ENCODE measurements at places on chromosomes 2 and 18.
A peak's percentile ranks its signal among the peaks of the same experiment; 100 is the strongest.

DNA sequence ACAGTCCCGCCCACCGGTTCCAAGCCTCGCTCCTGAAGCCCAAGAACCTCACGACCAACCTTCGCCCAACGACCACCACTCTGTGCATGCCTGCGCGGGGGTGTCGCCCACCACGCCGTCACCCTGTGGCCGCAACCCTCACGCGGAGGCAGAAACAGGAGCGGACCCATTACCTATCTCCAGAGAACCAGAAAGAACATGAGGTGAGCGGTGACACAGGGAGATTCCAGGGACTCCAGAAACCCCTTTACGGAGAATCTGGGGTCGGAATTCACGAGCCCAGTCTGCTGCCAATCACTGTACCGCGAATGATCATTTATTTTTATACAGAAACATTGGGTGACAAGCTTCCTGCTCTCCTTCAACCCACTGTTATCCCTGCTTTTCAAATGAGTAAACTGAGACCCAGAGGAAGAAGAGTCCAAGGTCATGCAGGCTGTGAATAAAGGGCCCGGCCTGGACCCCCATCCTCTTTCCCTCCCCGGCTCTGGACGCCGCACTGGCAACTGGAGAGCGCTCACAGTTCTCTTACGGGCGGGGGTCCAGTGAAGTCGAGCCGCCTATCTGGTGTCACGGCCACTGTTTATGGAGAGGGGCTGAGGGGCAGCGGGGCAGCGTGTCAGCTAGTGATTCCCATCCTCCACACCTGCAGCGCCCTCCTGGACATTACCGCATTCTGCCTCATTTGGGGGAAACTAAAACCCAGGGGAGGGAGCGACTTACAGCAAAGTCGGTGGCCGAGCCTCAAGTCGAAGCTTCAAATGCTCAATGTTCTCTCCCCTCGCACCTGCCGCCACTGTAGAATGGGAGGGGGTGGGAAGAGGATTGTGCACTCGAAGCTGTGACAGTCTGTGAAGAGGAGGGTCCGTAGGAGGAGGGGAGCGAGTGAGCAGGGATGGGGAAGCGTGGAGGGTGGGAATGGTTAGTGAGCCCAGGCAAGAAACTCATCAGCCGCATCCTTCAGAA is 723 bp upstream of the SLC30A3 start:
- no peak for DNase-seq

- DNase-seq, result no peak
These were observed 69.5 kb downstream of the ARL4C start for GRCh38 chr2:234427081-234428061.

GRCh38 chr18:79883461-79884293 is 67.8 kb downstream of the SLC66A2 start:
- DNase-seq, result no peak

DNA sequence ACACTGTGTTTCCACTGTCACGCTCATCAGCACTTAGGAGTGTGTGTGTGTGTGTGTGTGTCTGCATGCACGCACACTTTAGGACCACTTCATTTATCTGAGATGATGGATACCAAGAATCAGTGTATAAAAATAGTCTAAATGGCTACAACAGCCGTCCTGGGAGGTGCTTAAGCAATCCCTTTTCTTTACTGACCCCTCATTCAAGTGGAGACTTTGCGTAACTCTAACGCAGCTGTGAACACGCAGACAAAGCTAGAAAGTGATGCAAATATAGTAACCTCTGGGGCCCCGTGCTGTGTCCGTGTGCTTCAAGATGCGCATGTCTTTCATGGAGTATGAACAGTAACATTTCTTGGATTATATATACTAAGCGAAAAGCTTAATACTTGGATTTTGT is 40.4 kb upstream of the RBM44 start:
- no peak for DNase-seq

- DNase-seq, result no peak
These were observed 264.5 kb upstream of the MEX3C start for GRCh38 chr18:51461956-51462355.

GRCh38 chr18:10449396-10449795 is 5.0 kb upstream of the APCDD1 start:
- DNase-seq, result no peak

GRCh38 chr2:28681158-28681571 is 70.5 kb upstream of the PPP1CB start:
- no peak for DNase-seq

DNA sequence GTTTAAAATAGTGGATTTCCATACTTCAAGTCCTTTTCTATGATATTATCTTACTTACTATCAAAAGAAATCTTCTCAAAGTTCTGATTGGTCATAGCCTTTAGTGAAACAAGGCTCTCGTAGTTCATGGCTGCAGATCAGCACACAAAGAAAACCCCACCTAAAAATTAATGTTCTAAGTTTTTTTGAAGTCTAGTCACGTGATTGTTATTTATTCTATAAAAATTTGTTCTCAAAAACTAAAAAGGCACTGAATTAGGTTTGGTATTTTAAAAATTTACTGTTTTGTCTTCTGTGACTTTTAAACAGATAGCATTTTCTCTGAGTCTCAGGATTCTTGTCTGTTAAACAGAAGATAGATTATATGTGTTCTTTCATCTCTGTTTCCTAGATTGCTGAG is 122.4 kb downstream of the KCNH7 start:
- DNase-seq, result no peak

DNA sequence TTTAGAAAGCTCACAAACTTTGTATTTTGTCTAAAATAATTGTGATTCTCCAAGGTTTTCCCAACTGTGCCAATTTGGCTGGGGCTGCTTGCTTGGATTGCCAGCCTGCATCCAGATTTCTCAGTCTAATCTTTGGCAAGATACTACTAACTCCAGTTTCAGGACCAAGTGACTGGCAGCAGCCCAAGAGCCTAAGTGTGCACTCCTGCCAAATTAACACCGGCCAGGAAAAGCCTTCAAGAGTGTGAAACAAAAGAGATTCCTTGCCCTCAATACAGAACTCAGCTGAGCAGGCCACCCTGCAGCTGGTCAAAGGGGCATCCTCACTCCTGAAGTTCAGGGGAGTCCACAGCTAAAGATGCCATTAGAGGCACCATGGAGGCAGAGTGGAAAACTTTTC is 589.0 kb upstream of the ACVR2A start:
- peak; percentile 22 for DNase-seq

DNA sequence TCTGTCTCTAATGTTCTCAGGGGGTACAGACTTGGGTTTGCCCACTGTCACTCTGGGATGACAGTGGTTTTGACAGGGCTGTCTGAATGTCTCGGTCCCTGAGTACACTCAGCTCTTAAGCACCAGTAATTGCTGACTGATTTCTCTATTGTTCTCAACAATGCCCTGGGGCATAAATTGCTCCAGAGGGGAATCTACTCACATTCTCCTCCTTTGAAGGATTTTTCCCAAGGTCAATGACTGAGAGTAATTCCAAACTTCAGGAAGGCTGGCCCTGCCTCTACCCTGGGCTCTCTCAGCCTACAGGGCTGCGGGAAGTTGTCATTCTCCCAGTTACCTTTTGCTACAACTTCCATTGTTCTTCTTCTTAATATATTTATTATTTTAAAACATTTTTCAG is 36.5 kb downstream of the MC2R start:
- no peak for DNase-seq

DNA sequence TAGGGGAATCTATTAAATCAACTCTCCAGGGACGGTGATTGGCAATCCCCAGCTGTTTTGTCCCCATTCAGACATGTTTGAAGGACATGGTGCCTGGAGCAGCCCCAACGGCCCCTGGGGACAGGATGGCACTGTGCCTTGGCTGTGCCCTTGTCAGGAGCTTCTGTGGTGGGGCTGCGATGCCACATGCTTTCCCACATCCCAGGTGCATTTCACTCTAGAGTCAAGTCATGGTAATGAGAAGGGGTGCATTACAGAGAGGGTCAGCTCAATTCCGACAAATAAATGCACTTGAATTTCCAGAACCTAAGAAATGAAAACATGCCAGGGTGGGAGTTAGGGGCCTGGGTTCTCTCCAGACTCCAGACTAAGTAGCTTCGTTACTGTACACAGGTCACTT is 289.4 kb upstream of the PXDN start:
- no peak for DNase-seq

- DNase-seq, result no peak
These were observed 412.2 kb downstream of the SPAG16 start for GRCh38 chr2:213696442-213696841.

DNA sequence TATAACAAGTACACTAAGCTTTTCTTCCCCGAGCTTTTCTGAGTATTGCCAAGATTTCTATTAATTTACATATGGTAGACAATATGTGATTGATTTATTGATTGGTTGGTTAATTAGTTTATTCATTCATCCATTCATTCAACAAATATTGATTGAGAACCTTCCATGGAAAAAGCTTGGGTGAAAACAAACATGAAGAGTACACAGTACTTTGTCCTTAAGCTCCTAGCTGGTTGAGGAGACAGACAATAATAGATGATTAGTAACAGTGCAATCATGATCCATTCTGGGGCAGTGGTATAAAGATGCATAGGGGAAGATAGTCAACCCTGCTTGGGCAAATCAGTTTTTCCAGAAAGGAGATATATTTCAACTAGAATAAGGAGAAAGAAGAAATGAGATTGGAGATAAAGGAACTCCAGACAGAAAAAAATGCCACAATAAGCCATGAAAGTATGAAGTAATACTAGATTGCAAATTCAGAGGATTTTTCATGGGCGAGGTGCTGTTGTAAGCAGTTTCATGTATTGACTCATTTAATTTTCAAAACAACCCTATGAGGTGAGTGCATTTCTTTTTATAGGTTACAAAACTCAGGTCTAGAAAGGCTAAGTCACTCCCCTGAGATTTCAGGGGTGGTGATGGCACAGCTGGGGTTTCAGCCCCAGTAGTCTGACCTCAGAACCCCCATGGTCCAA is 129.5 kb downstream of the RND3 start:
- DNase-seq, result no peak

- no peak for DNase-seq
These were observed 156.3 kb downstream of the DOCK10 start for GRCh38 chr2:224885836-224886547.

DNA sequence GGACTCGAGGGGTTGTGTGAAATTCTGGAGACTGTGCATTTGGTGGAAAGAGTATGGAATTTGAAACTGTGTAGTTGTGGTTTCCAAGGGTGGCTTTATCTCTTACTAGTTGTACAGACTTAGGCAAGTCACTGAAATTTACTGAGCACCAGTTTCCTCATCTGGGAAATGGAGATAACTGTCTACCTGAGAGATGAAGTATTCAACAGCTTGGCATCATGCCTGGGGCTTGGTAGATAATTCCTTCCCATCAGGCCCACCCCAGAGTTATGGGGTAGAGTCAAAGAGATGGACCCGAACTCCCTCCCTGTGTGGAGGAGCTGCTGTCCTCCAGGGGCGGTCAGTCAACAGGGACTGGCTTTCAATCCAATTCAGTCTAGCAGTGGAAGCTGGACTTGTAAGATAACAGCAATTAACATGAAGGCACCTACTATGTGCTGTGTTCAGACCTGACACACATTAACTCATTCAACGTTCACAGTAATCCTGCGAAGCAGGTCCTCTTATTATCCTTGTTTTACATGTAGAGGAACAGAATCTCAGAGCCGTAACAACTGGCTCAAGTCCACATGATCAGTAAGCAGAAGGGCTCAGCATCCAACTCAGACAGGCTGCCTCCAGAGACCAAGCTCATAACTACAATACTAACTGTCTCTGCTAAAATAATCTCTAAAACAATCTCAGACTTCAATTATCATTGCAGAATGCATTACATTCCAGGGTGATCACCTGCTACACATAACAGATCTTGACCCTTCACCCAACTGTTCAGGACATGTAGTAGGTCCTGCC is 432.1 kb downstream of the LPIN1 start:
- peak; percentile 76 for DNase-seq

DNA sequence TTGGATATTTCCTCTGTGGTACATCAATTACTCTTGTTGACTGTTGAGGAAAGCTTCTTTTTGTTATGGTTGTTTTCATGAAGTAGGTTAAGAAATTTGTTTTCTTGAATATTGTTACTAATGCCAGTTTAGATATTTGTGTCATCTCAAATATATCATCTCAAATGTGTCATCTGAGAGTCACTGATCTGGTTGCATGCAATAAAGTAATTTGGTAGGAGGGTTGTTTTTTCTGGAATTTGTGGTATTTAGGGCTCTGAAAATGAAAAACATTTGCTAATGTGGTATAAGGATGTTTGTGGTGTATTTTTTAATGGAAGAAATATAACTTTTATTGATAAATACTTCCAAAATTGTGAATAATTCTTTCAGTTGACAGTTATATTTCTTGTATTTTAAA is 117.7 kb downstream of the GREB1L start:
- DNase-seq, result no peak

DNA sequence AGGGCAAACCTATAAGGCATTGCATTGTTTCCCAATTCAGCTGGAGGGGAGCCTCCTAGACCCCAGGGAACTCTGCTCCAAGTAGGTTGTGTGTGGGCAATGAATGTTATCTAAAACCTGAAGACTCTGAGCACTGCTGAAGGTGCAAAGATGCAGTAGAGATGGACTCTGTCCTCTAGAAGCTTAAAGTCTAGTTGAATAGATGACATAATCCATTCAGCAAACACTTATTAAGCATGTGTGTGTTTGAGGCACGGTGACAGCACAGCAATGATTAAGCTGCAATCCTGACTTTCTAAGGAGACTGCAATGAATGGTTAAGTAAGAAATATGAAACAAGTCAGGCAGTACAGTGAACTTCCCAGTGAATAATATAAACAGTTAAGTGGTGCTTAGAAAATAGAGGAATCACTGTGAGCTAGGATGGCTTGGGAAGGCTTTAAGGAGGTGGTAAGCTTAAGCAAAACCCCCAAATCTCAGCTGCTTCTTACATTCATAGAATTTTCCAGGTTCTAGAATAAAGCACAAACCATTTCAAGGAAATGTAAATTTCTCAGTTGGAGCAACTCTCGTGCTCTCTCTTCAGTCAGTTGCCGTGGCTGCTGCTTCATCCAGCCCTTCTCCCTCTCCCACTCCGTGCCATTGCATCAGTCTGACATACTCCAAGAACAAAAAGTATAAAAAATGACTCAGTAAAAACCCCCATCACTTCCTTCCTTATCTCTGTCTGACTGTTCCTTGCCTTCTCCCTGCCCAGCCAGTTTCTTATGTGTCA is 19.1 kb downstream of the MXD1 start:
- no peak for DNase-seq

DNA sequence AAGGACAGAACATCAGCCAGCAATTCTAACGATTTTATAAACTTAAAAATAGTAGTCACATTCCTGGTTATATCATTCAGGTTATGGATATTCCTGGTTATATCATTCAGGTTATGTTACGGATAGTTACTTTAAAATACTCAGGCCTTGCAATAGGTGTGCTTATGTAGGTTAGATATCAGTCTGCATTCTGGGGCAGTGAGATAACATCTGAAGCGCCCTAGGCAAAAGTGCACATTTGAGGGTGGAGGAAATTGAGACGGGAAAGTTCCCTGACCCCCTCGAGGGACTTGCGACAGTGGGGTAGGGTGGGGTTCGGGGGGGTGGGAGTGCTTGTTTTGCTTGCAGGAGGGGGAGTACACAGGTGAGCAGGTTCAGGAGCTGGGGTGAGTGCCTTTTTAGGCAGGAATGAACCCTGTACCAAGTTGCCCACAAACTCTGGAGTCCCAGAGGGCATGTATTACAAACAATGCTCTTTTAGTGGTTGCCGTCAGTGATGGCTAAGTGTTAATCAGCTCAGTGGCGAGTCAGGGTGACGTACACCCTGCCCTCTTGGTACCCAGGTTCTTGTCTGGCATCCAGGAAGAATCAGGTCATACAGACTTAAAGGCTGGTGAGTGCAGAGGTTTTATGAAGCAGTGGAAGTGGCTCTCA is 31.8 kb downstream of the CREG2 start:
- DNase-seq, result no peak

Data from muscle of leg (tissue), 16 donors.